ENCODE measurements at places on chromosomes 3 and 15.

DNA sequence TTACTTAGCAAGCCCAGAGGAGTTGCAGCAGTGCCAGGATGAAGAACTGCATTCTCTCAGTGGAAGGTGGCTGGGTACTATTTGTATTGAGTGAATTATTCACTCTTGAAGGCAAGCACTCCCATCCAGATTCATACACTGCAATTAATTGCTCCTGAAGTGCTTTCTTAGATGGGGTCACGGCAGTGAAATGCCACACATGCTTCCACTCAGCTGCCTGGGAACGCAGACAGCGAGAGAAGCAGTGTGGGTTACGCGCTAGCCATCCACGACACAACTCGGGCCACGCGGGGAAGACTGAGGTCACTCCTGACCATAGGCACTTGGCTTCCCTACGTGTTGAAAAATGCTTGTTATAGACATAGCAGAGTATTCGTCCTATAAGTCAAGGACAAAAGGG, 30.8 kb upstream of the LMCD1 start:
- no peak for DNase-seq

DNA sequence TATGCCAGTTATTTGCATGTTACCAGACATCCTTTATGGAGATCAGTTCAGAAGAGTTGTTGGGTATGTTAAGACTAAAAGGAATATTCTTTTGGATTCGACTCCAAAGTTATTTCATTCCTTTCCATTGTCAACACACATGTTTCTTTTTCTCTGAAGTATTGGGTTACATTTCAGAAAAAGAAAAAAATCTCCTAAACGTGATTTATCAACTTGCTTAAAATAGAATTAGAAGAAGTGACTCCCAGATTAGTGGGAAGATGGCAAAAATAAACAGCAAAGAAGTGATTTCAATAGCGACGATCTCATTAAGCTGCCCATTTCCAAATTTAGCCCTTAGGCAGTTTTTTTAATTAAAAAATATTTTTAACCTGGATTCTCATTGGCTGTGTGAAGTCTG, 85.4 kb downstream of the TIGIT start:
- no peak for DNase-seq

DNA sequence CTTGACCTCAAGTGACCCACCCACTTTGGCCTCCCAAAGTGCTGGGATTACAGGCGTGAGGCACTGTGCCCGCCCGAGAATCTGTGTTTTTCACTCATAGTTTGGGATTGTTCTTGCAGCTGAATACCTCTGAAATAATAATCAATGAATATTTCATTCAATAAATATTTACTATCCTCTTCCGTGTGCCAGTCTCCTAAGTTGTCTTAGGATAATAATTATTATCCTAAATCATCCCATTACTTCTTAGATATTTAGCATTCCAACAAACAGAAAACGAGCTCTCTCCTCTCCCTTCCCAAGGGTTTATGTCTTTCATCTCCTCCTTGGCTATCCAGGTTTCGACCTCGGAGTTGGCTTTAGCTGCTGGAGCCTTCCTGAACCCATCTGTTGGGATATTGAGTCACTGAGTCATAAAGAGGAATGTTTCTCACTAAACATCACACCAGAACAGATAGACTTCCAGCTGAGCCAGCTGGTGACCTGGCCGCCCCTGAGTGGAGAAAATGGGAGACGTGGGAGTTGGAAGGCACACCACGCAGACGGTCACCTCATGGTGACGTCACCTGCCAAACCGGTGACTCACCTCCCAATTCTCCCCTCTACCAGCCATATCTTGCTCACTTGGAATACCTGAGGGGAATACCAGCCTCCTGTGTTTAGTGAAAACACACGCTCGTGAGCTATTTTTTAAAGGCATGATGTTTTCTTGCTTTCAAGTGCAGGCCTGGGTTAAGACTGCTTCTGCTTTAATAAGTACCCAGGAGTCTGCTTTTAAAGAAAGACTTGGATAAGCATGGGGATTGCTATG, 43.9 kb downstream of the BHLHE40 start:
- peak; percentile 87 for DNase-seq

DNA sequence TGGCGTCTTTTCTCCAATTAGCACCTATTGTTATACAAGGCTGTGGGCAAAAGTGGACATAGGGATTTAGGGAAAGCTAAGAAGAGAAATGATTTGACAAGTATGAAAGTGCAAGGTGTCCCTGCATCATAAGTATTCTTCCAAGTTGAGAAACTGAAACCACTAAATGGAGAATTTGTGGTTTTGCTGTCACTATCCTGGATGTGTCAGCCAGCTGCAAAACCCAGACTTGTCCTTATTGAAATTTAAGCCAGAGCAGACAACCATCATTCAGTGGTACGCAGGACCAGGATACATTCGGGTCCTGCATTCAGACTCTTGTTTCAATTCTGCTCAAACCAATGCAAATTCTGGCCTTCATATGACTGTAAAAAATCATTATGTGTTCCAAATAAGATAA, 384.8 kb upstream of the TGFBR2 start:
- no peak for DNase-seq

DNA sequence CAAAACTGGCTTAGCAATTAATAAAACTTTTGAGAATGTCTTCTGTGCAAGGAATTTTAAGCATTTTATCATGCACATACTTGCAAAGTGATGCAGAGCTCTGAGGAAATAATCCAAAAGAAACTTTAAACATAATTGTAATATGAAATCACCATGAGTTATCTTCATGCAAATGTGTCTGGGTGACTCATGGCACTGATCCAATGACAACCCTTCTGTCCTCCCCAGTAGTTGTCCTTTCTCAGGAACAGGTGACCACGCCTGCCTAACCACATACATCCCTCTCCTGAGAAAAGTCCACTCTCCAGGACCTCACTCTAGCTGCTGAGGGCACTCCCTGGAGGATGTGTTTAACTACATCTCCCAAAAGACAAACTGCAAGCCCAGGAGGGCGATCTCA, 530.6 kb upstream of the IL12A start:
- peak; percentile 35 for DNase-seq

DNA sequence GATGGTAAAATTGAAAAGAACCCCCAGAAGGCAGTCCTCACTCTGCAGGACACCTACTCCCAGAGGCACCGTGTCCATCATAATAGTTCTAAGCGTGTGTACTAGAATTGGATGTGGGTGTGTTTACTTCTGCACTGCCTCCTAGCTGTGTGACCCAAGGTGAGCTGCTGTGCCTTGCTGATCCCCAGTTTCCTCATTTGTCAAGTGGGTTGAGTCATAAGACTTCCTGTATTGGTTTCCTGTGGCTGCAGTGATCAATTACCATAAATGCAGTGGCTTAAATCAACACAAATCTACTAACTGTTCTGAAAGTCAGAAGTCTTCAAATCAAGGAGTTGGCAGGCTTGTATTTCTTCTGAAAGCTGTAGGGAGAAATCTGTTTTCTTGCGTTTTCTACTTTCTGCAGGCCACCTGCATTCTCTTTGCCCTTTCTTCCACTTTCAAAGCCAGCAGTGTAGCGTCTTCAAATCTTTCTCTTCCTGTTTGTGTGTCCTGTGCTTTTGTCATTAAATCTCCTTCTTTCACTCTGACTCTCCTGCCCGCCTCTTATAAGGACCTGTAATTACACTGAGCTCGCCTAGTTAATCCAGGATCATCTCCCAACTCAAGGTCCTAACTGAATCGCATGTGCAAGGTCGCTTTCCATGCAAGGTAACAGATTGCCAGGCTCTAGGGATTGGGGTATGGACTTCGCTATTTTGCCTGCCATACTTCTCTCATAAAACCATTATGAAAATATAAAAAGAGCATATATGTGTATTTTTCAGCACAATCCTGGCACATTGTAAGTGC, 59.0 kb downstream of the RORA start:
- DNase-seq = no peak

DNA sequence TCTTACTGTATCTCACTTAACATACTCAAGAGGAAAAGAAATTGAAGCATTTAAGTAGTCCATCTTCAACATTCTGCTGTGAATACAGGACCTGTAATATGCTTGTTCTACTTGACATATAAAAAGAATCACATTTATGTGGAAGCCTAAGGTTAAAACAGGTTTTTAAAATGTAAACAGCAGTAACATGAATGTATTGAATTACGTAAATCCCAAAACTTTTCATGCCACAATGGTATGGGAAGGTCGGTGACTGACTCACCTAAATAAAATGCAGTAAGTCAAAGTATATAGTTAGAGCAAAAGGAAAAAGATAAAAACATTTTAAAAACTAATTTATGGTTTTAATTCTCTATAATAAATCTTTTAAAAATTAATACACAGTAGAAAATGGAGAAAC, 115.7 kb upstream of the TJP1 start:
- no peak for DNase-seq

GRCh38 chr3:178255315-178255714, 280.9 kb upstream of the KCNMB2 start:
- no peak for DNase-seq

DNA sequence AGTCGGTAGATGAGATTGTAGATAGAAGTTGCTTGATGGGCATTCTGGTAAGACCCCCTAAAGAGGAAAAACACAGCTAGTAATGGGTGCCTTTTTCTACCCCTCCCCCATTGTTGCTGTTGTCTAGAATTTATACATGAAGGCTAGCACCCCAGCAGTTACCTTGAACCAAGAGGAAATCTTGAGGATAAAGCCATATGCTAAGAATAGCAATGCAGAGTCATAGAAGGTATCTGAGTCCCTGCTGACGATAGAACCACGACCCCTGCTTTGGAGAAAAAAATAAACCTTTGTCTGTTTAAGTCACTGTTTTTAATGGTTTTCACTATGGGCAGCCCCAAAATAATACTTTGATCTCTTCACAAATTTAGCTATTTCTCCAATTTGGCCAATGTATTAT, 162.6 kb downstream of the THRB start:
- DNase-seq = no peak

GRCh38 chr15:55897560-55898336, 95.7 kb downstream of the NEDD4 start:
- DNase-seq = peak; percentile 55

DNA sequence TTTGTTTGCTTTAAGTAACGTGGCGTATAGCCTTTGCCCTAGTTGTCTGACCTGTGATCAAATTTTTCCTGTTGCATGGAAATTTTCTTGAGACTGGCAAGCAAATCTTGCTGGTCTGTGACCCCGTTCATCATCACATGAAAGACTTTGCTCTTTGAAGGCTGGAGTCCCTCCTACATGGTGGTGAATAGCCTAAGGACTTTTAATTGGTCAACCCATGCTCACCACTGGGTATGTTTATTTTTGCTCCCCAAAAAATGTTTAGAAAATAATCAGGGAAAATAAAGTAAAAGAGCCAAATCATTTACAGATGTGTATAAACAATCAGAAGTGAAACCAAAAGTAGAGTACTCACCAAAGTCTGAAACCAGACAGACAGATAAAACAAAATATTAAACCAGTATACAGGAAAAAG, 1075.3 kb upstream of the ALCAM start:
- DNase-seq = no peak

DNA sequence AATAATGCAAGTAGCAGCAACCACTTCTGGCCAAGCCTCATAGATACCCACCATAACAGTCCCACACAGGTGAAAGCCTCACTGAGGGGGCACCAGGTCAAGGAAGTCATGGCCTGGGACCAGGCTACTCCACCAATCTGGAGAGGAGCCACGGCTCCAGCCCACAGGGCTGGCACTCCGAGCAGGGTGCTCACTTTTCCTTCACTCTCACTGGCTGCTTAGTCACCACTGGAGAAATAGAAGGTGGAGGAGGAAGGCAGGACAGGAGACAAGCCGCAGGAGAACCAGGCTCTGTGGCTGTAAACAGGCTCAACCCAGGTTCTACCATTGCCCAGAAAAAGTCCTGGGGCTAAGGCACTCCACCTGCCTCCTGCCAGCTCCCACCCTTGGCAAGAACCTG, 1.2 kb downstream of the USP19 start:
- DNase-seq = no peak

- DNase-seq = no peak
Measured at GRCh38 chr3:146589899-146590508, 15.1 kb downstream of the PLSCR5 start.

DNA sequence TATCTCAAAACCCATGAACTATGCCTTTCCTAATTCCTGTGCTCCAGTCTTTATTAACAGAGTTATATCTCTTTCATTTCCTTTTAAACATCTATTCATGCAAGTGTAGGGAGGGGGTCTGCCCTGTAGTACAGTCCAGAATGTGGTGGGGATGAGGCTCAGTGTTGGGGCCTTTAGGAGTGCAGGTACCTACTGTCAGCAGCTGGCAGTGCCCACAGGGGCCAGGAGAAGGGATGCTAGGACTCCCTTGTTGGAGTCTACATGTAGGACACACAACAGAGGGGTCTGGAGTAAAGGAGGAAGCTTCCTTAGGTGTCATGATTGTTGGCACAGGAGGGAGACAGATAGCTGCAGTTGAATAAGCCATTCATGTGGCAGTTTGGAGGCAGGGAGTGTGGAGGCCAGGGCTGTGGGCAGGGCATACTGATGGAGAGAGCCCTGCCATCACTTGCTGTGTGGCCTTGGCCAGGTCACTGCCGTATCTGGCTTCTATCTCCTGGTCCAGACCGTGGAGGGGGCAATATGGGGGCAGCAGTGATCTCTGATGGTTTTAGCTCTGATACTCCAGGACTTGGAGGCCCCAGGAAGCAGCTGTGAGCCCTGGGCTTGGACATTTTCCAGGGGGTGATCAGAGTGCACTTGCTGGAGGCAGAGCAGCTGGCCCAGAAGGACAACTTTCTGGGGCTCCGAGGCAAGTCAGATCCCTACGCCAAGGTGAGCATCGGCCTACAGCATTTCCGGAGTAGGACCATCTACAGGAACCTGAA, 29.5 kb downstream of the ESYT3 start:
- DNase-seq = no peak

DNA sequence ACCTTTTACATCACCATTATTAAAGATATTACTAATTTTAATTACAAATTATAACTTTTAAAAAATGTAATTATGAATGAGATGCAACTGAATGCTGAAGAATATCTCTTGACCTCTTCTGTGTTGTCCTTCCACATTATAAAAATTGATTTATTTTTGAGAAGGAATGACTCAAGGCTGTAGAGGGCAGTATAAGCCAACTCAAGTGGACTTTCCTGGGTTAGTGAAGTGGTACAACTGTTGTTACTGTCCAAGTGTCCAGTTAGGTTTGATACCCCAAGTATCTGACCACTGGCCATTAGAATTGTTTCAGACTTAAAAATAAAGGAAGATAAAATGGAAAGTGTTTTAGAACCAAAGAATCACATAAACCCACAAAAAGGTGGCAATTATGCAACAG, 51.9 kb downstream of the BBX start:
- no peak for DNase-seq

DNA sequence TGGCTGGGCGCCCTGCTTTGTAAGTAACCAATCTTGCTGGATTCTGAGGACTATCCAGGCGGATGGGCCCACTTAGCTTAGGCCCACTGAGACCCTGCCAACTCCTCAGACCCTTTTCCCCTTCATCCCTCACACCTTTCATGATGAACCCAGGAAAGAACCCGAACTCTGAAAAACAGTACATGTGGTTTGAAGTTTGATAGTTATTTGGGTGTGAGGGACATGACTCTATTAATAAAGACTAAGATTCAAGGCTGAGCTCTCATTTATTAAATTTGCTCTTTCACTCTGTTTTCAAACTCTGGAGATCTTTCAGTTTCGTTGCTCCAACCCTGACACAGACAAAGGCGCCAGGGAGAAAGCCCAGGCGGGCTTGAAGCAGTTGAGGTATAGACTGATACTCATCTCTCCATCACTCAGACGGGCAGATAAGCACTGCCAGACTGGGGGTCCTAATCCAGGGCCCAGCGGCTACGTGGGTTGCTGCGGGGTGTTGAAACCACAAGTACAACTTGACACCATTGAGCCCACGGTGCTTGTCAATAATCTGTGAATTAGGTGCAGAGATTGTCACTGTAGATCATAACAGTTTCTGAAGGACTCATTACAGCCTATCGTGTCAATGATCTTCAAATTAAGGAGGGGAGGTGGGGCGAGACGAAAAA, 7.2 kb upstream of the SOX2 start:
- no peak for DNase-seq

GRCh38 chr15:39365873-39366272, 215.0 kb upstream of the THBS1 start:
- DNase-seq = no peak

All from H9 (cell line).